ENCODE measurements at places on chromosomes 5 and 9.

- DNase-seq, result no peak
These were observed 173.1 kb upstream of the PAPPA start for GRCh38 chr9:115980502-115980901.

- no peak for DNase-seq
These were observed 170.0 kb downstream of the PAPPA start for GRCh38 chr9:116323571-116323970.

DNA sequence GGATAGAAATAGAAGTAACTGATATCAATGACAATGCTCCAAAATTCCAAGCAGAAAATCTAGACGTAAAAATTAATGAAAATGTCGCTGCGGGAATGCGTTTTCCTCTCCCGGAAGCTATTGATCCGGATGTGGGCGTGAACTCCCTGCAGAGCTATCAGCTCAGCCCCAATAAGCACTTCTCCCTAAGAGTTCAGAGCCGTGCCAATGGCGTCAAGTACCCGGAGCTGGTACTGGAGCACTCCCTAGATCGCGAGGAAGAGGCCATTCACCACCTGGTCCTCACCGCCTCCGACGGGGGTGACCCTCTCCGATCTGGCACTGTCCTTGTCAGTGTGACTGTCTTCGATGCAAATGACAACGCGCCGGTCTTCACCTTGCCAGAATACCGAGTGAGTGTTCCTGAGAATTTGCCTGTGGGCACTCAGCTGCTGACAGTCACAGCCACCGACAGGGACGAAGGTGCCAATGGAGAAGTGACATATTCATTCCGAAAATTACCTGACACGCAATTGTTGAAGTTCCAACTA, 818 bp downstream of the PCDHGA10 start:
- no peak for DNase-seq

GRCh38 chr5:125214080-125214479, 467.6 kb upstream of the ZNF608 start:
- DNase-seq, result no peak

DNA sequence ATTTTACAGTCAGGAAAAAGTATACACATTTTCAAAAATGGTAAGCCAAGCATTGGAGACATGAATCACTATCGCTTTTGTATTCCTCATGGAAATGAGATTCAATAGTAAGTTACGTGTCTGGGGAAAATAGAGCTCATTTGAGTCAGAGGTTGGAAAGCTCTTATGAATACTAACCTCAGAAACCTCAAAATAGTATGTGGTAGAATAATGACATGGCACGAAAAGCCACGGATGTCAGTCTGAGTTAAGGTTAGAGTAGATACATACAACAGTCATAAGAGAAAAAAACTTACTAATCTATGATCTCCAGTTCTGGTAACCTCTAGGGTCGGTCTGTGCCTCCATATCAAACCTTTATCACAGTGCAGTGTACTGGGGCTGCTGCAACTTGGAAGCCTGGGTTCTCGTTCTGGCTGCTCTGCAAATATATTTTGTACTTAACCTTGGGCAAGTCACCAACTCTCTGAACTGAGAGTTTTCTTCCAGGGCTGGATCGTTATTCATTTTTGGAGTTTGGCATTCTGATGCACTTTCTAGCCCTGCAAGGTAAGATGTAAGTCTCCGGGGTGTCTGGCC, 31.8 kb downstream of the MAP1B start:
- DNase-seq, result peak; percentile 81

Measured in AG09319 (cell line).